Spleen (tissue), 13 donors: ENCODE measurements at places on chromosomes 11 and 22. TPM values are rescaled to one million over a fixed set of nuclear protein-coding genes. Genes with fewer than 3 reads are reported as not detected.
A peak's percentile ranks its signal among the peaks of the same experiment; 100 is the strongest.

DNA sequence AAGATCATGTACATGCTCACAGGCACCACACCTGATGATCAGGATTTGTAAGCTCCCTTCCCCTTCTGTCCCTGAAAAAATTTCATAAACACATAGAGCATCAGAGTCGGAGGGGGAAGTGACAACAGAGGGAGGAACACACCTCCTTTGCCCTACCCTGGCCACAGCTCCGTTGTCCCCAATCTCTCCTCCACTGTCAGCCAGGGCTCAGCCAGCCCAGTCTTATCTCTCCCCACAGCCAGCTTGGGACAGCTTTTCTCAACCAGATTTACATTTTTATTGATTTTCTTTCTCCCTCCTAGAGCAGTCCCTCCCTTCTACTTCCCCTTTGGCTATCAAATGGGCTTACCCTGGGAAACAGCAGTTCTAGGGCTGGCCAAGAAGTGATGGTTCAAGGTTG is 32.1 kb upstream of the TPBGL start:
- DNase-seq: no peak

Gene DGAT2
- total RNA-seq: 71.7 TPM

Gene SLC22A12
- not detected for total RNA-seq

Gene ZNF143
- 31.3 TPM for total RNA-seq

DNA sequence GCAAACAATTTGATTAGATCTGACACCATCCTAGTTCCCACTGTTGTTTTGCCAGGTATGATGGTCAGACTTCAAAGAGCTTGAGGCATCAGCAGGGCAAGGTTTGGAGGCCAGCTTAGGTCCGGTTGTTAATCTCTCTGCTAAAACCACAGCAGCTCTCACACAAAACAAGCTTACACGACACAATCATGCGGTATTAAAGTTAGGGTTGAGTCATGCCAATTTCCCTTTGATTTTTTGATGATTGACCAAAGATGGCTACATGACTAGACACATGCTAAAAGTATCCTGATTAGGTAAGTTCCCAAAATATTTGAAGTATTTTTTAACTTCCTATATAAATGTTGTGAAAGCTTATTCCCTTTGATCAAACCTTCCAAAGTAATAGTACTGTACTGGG is 145.9 kb downstream of the ELP4 start:
- DNase-seq: no peak

Gene PATE2
- total RNA-seq: not detected

GRCh38 chr11:81470446-81470845 is 1263.2 kb downstream of the FAM181B start:
- DNase-seq: no peak

DNA sequence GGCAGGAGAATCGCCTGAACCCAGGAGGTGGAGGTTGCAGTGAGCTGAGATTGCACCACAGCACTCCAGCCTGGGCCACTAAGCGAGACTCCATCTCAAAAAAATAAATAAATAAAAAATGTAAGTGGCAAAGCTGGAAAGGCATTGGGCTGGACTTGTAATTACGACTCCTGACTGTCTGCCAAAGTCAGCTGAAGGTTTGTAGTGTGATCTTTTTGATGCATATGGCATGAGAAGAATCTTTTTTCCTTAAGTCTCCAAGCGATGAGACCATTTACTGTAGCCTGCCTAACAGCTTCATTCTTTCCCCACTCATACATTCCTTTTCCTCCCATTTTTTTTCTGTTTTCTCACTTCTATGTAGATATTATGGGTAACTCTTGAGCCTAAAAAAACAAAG is 24.8 kb downstream of the CTNND1 start:
- DNase-seq: no peak

GRCh38 chr11:121467965-121468364 is 15.2 kb upstream of the SORL1-AS1 start:
- DNase-seq: no peak

DNA sequence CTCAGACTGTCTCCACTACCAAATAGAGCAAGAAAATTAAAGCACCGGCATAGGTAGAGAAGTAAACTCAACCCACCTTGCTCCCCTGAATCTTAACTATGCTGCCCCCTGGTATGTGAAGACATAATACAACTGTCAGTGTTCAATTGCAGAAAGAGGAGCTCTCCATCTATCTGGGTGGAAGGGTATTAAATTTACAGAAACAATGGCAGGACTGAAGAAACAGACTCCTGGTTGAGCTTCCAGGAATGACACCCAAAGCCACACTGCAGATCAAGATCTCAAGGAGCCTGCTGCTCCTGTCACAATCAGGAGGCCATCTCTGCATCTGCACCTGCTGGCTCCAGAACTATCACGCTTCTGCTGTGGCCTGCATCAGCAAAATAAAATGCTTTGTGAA is 132.1 kb upstream of the BMAL1 start:
- DNase-seq: no peak

- DNase-seq: peak; percentile 41
These were observed 7.9 kb downstream of the CD82 start for GRCh38 chr11:44573333-44573732.

DNA sequence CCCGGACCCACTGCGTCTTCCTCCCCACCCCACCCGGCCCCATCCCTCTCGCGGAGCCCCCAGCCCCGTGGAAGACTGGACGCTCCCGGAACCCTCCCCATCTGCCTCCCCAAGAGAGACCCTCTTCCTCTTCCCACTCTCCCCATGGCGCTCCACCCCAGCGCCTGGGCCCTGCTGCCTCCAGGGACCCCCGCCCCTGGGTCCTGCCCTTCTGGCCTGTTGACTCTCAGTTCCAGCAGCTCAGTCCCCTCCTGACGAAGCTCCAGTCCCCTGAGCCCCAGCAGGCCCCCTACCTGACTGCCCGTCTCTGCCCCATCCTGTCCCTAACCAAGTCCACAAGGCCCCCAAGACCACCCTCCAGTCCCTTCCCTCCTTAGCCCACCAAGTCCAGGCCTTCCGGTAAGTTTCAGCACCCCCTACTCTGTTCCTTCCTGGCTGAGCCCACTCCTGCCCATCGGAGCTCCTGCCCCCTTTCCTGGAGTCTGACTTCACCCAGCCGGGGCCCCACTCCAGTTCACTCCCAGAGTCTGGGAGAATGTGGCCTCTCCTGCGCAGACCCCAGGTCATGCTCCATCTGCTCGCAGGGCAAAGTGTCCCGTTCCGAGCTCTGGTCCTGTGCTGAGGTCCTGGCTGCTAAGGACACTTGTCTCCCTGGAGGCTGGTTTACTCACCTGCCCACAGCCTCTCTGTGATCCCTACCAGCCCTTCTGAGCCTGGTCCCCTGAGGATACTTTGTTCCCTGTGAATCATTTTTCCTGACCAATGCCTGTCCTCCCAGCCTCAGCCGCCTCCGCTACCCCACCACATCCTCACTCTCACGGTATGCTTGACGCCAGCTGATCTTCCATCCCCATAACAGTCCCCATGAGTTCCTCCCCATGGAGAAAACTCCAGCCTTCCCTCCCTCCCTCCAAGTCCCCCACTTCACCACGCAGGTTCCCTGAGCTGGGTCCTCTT is 722 bp downstream of the IFITM10 start:
- peak; percentile 73 for DNase-seq

GRCh38 chr22:26624803-26625202 is 3.0 kb downstream of the CRYBA4 start:
- peak; percentile 57 for DNase-seq

Gene FAM111B
- total RNA-seq: 3.2 TPM

Gene C11orf86
- not detected for total RNA-seq

- no peak for DNase-seq
These were observed 72.6 kb upstream of the GRAMD1B start for GRCh38 chr11:123357353-123357989.

- DNase-seq: no peak
These were observed 921 bp downstream of the CCDC116 start for GRCh38 chr22:21633481-21633880.

GRCh38 chr11:130771708-130772107 is 144.6 kb downstream of the SNX19 start:
- no peak for DNase-seq

GRCh38 chr11:115067900-115068530 is 389.7 kb downstream of the NXPE2 start:
- no peak for DNase-seq

- DNase-seq: no peak
These were observed 28.8 kb upstream of the CCDC188 start for GRCh38 chr22:20179455-20180244.

DNA sequence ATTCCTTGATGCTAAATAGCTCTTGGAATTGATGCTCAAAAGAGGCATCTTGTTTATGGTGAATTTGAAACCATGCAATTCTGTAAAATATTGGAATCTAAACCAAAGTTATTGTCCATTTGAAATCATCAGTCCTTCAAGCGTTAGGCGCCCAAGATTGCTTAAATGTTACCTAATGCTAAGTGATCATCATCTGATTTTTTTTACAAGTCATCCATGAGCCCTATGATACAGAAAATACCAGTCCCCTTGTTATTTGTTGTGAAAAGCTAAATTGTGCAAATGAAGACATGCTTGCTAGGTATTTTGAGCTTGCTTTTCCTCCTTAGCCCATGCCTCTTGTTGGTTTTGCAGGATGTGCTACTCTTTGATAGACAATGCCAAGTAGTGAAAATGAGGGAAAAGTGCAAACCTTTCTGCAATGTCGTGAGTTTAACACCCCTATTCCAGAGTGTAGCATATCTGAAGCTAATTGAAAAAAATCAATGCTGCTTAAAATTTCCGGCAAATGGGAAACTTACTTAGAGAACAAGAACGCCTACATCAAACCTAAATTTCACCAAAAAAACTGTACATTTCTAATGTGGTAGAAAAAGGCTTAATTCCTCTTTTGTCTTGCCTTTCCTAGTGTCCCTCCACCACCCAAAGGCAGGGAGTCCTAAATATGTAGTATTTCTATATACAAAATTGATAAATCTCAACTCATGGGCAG is 1.9 kb downstream of the GRK3 start:
- DNase-seq: no peak

Gene UVRAG
- total RNA-seq: 40.3 TPM

GRCh38 chr11:42200311-42200710 is 740.9 kb upstream of the LRRC4C start:
- peak; percentile 56 for DNase-seq

Gene AASDHPPT
- 25.2 TPM for total RNA-seq

DNA sequence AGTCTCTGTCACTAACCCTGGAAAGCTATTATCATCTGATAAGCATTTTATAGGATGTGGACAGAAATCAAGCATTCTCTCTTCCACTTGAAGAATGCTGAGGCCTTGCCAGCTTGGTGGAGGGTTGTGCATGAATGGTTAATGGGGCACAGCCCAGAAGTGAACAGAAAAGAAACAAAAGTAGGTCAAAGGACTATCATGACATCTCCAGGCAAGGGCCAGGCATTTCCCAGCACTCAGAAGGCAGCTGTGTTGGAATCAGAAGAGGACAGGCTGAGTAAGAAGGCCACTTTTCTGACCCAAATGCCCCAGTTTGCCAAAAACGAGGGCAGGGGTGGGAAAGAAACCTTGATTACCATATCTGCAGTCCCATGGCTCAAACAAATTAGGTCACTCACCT is 12.4 kb downstream of the TENM4 start:
- DNase-seq: no peak

DNA sequence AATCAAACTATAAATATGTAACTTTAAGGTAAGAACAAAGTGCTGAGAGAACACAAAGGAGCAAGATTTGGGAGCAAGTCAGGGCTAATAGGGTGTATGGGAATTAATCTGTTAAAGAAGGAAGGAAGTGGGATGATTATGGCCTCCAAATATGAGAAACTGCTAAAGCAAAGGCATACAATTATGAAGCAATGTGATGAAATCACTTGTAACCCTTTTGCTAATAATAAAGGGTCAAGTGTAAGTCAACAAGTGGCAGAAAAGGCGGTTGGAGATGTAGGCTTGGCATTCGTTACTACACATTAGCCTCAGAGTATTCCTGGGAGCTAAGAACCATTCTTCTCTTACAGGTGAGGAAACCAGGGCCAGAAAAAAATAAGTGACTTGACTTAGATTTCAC is 1002.3 kb upstream of the TENM4 start:
- DNase-seq: no peak
